NCI-H1417 (cell line): ENCODE measurements at places on chromosomes 1 and 21.

GRCh38 chr1:206110161-206110560 is 7.0 kb downstream of the AVPR1B start:
- no peak for DNase-seq

- no peak for DNase-seq
Measured at GRCh38 chr1:209651138-209651587, 1.1 kb downstream of the LAMB3 start.

- DNase-seq: no peak
Measured at GRCh38 chr1:103541431-103541830, 15.9 kb downstream of the RNPC3 start.

DNA sequence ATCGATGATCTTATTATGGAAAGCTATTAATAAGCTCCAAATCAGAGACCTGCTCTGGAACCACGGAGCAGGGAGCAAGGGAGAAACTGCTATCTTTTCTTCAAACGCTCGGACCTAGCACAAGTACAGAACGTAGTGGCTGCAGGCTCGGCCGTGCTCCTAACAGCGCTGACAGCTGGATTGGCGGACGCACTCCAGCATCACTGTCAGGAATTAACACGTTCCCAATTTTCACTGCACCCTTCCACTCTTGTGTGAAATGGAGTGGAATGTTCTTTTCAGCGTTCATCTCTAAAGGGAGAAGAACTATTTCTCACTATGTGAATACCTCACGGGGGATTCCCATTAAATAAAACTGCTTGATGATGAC is 106.9 kb downstream of the ZNF281 start:
- peak; percentile 31 for DNase-seq

DNA sequence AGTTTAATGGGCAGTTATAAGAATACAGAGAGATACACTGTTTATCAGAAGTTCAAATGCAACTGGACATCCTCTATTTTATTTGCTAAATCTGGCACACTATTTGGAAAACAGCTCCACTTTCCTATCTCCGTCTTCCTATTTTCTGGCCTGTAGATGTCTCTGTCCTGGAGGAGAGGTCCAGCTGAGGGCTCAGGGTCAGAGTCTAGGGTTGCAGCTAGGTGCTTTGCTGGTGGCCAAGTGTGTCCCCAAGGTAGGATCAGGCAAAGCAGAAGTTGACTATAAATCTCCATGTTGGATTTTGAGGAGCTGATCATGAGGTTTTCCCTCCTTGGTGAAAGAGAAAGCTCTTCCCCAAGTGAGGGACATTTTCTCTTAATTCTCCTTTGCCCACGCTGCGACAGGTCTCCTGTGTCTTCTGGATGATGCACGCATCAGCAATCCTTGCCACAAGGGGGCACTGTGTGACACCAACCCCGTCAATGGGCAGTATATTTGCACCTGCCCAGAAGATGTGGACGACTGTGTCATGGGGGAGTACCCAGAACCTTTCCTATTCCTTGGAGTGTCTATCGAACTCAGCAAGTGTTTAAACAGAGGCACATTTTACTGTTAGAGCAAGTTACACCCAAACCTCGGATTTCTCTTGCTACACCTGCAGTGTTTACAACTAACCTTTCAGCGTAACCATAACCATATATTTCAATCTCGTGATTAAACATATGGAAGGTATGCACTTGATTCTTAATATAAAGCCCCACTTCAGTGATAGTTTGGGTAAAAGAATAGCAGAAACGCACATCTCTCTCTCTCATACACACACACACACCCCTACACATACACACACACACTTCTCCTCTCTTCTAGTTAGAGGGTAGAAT is 10.2 kb downstream of the ADAM30 start:
- DNase-seq: peak; percentile 71

GRCh38 chr1:162951553-162952315 is 90.8 kb upstream of the CCDC190 start:
- no peak for DNase-seq

DNA sequence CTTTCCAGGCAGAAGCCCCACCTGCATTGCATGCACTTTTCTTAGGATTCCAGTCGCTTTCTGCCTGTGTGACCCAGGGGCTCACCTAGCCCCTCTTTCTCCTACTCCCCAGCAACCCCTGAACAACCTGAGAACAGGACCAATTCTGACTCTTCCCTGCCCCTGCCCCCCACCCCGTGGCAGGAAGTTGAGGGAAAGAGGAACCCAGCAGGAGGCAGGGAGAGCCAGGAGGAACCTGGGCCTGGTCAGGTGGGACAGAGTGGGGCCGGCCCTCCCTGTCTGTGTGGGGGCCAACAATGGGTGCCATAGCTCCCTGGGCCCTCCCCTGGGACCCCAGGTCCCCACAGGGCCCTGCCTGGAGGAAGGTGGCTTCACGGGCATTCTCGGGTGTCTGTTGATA is 6.1 kb downstream of the BMP8A start:
- no peak for DNase-seq

DNA sequence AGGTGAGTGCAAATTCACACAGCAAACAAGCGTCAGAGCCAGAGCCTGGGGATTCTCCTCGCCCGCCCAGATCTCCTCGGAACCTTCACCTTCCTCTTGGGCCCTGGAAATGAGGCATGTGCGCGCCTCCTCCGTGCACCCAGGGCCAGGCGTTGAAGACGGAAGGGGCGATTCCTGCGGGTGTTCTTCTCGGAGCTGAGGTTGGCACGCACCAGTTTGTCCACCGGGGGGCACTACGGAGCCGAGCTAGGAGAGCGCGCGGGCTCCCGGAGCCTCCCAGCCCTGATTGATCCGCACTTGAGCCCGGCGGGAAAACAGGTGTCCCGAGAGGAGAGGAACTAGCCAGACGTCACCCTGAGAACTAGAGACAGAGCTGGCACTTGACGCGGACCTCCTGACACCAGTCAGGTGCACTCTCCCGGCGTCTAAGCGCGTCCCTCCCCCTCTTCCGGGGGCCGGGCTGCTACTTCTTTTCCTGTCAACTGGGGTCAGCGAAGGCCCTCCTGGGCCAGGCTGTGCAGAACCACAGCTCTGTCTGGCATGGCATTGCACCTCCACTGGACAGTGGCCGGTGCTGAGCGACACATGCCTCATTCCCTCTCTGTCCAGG is 18.3 kb upstream of the SERINC2 start:
- peak; percentile 88 for DNase-seq

- peak; percentile 10 for DNase-seq
Measured at GRCh38 chr1:31421371-31422040, 8.5 kb downstream of the SERINC2 start.

DNA sequence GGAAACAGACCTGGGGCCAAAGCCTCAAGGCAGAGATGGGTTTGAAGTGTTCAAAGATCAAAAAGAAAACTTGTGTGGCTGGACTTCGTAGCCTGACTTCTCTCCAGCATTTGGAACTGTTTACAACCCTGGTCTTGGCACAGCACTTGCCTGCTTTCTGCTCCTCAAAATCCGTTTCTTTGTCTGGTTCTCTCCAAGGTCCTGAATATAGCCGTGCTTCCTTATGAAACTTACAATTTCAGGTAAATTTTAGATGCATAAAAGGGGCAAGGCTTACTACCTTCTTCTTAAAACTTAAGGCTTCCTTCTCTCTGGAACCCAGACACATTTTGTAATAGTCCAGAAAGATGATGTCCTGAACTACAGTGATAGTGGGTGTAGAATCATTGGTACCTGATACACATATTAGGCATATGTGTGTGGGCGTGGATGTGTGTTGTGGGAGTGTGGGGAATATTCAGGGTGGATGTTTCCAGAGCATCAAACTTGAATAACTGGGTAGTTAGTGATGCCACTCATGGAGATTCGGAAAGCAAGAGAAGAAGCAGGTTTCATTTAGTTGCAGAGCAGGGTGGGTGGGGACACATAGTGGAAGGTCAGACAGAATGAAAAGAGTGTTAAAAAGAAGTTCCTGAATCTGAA is 26.4 kb upstream of the FAM78B start:
- DNase-seq: no peak

GRCh38 chr1:190579552-190580193 is 102.0 kb upstream of the BRINP3 start:
- DNase-seq: no peak
